Pulmonary artery endothelial cell (primary cell): ENCODE measurements at places on chromosomes 6 and 20. TPM values are rescaled to one million over a fixed set of nuclear protein-coding genes. Genes with fewer than 3 reads are reported as not detected.

Gene GRM1
- under 0.01 TPM in 2 replicates for total RNA-seq

DNA sequence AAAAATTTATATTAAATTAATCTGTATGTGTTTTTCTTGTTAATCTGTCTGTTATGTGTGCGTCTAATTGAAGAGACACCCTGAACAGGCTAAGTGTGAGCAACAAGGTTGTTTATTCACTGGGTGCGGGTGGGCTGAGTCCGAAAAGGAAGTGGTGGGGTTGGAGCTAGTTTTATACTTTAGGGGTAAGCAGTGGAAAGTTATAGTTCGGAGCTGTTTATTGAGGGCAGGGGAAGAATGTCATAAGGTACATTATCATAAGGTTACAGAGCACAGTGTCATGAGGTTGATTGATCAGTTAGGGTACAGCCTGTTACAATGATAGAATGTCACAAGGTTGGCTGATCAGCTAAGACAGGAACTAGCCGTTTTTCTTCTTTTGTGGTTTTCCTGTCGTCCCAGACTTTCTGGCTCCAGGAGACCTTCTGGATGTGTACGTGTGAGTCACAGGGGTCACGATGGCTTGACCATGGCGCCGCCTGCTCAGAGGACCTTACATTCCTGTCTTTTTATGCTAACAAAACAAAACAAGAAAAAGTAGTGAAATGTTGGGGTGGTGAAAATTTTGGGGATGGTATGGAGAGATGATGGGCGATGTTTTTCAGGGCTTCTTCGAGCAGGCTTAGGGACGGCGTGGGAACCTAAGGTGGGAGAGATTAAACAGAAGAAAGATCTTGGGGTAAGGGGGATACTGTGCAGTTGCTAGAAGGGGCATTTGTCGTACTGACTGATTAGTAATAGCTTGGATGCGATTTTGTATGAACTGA, 754.0 kb upstream of the ADGRB3 start:
- DNase-seq = no peak

Gene IL17F
- not detected in 2 replicates for total RNA-seq

DNA sequence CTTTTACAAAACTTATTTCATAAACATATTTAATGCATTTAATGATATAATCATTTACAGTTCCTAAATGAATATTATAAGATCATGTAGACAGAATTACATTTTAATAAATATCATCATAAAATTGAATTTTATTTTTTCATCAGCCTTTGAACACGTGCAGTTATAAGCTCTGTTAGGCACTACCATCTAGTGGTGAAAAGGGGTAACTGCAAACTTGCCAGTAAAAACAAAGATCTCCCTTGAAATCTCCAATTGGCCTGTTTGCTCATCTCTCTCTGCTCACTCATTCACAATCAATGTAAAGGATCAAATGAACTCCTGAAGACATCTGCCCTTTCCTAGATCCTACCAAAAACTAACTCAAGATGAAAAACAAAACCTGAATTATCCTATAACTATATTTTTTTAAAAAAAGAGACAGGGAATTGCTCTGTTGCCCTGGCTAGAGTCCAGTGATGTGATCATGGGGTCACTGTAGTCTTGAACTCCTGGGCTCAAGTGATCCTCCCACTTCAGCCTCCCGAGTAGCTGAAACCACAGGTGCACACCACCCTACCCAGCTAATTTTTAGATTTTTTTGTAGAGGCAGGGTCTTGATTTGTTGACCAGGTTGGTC, 31.7 kb downstream of the SAMHD1 start:
- DNase-seq = peak; percentile 10

Gene FOXF2
- total RNA-seq = not detected in 2 replicates

GRCh38 chr20:12305188-12305950, 387.7 kb downstream of the BTBD3 start:
- DNase-seq = no peak

- no peak for DNase-seq
Observed at GRCh38 chr20:24378661-24379483, 90.6 kb upstream of the SYNDIG1 start.

DNA sequence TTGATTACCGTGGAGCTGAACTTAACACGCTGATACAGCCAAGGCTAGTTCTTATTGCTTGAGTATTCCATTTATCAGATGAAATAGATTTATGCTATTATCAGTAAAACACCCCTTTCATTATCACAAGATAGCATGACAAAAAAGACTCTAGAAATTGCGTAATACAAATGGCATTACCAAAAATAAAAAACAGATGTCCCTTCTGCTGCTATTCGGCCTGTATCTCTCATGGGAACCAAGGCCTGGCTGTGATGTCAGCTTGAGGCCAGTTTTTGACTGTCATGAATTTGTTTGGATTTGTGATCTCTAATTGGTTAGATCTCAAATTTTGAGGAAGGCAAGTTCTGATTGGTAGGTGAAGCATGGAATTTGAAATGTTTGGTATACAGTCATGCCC, 25.2 kb downstream of the MEI4 start:
- no peak for DNase-seq

GRCh38 chr6:144617191-144617590, 332.1 kb downstream of the UTRN start:
- DNase-seq = no peak

- peak; percentile 26 for DNase-seq
Observed at GRCh38 chr6:156867121-156867520, 89.9 kb downstream of the ARID1B start.
